NCI-H2107 (cell line): ENCODE measurements at places on chromosomes 12 and 14.

DNA sequence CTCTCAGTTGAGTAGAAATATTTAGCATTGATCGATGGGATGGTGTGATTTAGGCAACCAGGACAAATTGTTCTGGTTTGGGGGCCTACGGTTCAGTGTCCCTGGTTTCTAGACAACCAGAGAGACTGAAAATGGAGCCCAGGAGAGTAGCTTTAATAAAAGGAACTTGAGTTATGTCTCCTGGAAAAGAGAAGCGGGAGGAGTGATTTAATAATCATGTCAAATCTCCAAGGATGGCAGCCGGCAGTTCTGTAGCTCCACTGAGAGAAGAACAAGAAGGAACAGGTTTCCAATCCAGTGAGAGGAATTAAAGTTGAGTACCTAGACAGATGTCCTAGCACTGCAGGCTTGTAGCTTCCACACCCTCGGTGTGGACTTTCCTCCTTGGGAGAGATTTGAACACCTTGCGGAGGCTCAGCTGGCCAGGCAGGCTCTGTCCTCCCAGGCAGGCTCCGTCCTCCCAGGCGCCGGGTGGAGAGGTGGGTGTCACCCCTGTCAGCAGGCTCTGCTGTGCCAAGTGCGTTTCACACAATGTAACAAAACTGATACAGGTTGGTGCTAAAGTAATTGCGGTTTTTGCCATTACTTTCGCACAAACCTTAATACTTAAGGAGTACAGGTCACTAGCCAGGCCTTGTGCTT lies 45.9 kb downstream of the SLC6A12 start:
- DNase-seq, result no peak

DNA sequence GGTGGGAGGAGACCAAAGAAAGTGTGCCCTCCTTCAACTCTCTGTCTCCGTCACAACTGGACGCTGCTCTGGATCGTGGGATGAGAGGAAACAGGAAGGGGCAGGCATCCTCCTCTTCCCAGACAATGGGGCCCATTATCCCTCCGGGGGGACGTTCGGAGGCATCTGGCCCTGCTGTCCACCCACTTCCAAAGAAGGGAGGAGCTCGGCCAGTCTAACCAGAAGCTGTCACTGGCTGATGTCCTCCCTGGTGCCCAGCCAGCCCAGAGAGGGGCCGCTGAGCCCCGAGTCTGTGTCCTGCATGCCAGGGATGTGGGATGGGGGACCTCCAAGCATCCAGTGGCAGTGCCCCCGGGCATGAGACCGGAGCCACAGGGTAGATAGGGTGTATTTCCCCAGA lies 39.8 kb upstream of the MEG3 start:
- DNase-seq, result no peak

GRCh38 chr12:75334384-75335030 lies at the start of gene GLIPR1L1:
TSS of gene GLIPR1L1 (plus strand) at chr12:75334670. CDS start at chr12:75334729, 59 bp downstream.
- DNase-seq, result peak; percentile 66

GRCh38 chr12:44851586-44851985 lies 24.5 kb downstream of the NELL2 start:
- DNase-seq, result no peak

- no peak for DNase-seq
These were observed 407.5 kb downstream of the MED13L start for GRCh38 chr12:115870021-115870420.

- no peak for DNase-seq
These were observed 388.3 kb upstream of the GARIN6 start for GRCh38 chr12:99259040-99259934.

DNA sequence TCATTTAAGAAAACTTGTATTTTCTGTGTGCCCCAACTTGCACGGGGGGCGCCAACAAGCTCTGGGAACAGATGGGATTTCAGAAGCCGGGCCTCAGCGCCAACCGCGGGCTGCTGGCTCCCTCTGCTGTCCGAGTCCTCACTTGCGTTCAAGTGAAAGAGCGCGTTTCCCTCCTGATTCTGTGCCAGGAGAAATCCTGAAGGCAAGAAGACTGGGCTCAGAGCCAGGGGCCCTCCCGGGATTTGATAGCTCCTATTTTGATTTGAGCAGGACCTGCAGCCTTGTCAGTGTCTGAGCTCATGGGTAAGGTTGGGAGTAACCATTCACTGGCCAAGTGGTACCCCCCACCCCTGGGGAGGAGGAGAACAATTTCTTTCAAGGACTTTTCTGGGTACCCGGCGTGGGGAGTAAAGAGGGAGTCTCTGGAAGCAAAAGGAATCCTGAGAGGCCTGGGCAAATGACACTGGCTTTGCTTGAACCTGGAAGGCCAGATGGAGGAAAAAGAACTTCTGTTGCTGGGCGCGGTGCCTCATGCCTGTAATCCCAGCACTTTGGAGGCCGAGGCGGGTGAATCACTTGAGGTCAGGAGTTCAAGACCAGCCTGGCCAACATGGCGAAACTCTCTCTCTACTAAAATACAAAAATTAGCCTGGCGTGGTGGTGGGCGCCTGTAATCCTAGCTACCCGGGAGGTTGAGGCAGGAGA lies 179.0 kb upstream of the RGS6 start:
- peak; percentile 97 for DNase-seq

GRCh38 chr14:94088516-94088915 lies 7.4 kb downstream of the IFI27L1 start:
- DNase-seq, result no peak

- no peak for DNase-seq
These were observed 60.8 kb downstream of the CAPZA3 start for GRCh38 chr12:18798535-18799361.

DNA sequence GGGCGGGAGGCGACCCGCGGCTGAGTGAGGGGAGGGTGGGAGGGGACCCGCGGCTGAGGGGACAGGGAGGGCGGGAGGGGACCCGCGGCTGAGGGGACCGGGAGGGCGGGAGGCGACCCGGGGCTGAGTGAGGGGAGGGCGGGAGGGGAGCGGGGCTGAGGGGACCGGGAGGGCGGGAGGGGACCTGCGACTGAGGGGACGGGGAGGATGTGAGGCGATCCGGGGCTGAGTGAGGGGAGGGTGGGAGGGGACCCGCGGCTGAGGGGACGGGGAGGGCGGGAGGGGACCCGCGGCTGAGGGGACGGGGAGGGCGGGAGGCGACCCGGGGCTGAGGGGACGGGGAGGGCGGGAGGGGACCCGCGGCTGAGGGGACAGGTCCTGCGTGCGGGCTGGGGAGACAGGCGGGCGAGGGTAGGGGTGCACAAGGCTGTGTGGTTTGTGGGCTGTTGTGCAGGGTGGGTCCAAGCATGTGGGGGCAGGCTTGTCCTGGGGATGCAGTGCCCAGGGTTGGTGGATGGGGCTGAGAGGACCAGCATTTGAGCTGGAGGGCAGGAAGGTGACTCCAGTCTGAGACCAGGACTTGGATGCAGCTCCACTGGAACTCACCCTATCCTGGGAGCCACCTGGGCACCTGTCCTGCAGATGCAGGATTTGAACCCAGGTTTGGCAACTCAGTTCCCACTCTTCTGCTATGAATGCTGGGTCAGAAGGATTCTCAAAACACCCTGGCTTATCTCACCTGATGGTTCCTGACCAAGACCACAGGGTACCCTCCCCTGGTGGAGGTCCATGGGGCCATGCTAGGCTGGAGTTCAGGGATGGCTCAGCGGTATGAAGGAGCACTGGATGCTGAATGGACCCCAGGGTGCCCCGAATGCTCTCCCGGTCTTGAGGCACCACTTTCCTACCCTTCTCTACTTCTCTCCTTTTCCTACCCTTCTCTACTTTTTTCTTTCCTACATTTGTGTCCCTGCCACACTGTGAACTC lies 9.4 kb downstream of the PLD4 start:
- no peak for DNase-seq

DNA sequence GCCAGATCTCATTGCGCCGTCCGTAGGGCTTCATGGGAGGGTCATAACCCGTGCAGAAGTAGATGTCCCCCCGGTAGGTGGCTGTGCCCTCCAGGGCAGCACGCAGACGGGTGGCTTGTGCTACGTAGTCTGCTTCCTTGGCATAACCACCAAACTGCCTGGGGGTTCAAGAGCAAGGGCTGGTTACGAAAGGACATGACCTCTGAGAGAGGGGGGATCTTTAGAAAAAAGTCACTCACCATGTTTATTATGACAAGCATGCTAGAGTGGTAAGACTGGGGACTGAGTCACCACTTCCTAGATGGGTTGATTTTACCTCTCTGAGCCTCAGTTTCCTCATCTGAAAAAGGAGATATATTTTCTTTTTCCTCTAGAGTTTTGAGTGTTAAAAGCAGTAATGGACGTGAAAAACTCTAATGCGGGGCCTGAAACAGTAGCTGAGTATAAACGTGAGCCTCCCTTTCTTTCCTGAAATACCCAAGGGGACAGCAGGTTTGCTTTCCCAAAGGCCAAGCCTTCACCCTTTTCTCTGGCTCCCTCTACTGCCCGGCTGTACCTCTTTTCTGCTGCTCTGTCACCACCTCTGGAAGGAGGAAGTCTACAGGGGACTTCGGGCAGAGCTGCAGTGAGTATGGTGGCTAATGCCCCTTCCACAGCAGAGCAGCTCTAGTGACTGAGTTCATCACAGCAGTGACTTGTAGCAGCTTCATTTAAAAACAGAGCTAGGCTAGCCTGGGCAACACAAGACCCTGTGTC lies 23.5 kb upstream of the GPRC5D start:
- no peak for DNase-seq

DNA sequence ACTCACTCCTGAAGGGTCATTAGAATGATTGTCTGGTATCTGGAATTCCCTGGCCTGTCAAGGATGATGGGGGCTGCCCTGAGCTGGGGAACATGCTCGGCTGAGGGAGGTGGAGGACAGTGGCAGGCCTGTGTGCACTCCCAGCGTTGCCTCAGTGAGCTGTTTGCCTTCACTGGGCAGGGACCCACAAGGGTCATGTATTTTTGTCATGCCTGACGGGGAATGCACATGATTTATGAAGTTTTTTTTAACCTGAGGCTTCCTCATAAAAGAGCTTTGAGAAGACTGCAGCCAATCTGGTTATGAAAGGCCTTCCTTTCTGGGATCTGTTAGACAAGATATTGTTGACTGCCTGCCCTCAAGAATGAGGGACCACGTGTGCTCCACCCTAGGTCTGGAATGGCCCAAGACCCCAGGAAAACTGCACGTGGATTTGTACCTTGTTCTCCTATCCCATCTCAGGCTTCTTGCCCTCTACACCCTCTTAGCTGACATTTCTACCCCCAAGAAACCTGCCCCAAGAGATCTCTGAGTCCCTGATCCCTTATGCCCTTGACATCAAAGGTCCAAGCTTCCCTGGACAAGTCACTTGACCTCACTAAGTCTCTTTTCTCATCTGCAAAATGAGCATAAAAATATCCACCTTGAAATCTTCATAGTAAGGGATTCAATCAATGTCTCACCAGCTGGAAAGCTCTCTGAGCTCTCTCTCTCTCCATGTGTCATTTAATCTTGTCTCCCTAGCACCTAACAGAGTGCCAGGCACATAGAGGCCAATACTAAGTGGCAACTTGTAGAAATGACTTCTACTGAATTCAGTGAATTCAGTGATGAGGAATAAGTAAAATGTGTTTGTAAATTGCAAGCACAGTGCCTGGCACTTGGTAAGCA lies 24.5 kb upstream of the COL2A1 start:
- no peak for DNase-seq

DNA sequence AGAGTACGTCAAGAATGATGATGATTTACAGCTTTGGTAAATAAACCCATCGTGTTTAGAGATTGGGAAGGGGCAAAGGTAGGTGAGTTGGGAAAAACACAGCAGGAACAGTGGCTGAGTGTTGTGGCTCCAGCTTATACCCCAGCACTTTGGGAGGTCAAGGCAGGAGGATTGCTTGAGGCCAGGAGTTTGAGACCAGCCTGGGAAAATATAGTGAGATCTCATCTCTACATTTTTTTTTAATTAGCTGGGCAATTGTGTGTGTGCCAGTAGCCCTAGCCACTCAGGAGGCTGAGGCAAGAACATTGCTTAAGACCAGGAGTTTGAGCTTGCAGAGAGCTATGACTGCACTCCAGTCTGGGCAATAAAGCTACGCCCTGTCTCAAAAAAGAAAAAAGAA lies 77.1 kb downstream of the RASSF9 start:
- no peak for DNase-seq

- DNase-seq, result no peak
These were observed 141.4 kb downstream of the TTLL5 start for GRCh38 chr14:75802486-75802885.

GRCh38 chr14:93037351-93037750 lies 78.4 kb downstream of the ITPK1 start:
- DNase-seq, result no peak

GRCh38 chr12:47725893-47726292 lies 603 bp upstream of the ENDOU start:
- no peak for DNase-seq

DNA sequence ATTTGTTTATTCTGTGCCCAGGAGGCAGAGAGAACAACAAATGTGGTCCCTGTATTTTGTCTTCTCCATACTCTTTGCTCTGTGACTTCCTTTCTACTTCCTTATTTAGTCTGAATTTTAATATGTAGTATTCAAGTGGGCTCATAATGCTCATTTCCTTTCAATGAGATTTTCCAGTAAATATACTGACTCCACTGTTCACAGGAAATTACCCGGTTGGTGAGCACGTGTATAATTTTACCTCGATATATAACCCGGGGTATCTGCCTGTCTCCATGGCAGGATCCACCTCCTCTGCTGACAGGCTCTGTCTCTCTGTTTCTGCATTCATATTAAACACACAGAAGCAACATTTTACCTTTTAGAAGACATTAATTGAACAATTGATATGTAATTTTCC lies 166.0 kb downstream of the SLC38A4 start:
- DNase-seq, result no peak

DNA sequence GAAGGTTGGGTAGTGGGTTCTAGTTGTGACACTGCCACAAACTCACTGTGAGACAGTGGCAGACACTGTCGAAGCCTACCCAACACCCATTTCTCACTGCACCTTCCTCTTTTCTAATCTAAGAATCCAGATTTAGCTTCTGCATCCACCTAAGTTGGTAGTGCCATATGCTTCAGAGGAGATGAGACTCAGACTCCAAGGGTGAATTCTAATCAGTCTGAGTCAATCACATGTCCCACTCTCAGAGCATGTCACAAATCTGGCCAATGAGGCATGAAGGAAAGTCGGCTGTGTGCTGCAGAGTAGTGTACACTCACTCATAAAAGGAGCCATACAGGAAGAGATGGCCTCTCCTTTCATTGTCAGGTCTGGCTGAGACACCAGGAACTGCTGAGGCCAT lies 102.1 kb upstream of the RAP1B start:
- DNase-seq, result no peak

GRCh38 chr14:73235531-73236155 lies 1.7 kb upstream of the PAPLN start:
- DNase-seq, result no peak

- DNase-seq, result no peak
These were observed 2.1 kb downstream of the TSPAN11 start for GRCh38 chr12:30928356-30929244.

- no peak for DNase-seq
These were observed 233.2 kb downstream of the MDGA2 start for GRCh38 chr14:47442211-47442610.

- peak; percentile 44 for DNase-seq
These were observed 25.6 kb downstream of the RNASE10 start for GRCh38 chr14:20530771-20531571.

DNA sequence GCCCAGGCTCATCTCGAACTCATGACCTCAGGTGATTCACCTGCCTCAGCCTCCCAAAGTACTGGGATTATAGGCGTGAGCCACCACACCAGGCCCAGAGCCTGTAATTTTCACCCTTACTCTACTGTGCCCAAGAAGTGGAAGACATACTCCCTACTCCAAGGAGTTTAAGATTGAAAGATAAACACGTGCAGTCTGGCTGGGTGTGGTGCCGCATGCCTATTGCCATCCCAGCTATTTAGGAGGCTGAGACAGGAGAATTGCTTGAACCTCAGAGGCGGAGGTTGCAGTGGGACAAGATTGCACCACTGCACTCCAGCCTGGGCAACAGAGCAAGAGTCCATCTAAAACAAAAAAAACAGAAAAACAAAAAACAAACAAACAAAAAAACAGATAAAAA lies 90.0 kb downstream of the NINJ2 start:
- no peak for DNase-seq

- no peak for DNase-seq
These were observed 1.2 kb downstream of the NT5DC3 start for GRCh38 chr12:103839609-103840461.
